Fibroblast of skin of right biceps (primary cell): ENCODE measurements at places on chromosomes 5 and 9.

DNA sequence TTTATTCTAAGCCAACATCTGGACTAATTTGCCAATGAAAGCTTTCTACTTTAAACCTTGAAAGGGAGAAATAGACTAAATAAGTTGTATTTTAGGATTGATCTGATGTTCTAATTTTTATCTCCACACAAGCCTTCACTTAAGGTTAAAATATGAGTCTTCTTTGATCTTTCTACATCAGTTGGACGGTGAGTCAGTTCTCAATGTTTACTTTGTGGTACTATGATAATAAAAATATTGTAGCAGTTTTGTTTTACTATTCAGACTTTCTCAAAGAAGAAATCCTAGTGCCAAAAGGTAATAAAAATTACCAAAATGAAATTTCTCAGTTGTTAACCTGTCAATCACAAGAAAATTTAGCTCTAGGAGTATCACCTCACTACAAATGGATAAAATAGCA is 203.5 kb upstream of the RGMB start:
- peak; percentile 53 for DNase-seq

DNA sequence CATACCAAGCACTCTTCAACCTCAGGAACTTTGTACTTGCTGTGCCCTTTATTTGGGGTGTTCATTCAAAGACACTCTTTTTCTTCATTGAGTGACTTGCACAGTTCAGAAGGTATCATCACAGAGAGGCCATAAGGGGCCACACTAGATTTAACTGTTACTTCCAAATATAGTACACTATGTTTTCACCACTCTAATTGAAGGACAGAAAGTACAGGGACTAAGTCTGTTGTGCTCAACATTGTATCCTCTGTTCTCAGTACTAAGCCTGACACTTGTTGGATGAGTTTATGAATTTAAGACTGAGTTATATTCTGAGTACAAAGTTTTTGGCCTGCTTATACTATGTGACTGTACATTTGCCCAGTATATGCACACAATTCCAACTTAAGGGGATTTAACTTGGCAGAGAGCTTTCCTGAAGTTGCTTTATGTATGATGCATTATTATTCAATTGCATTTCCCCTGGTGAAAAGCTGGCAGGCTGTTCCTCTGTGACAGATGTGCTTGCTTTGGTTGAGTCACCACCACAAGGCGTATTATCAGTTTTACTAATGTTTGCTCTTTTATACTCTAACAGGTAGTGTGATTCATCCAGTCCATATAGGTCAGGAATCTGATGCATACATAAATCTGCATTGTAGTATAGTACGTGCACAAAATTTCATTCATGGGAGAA is 714.8 kb downstream of the TLR4 start:
- DNase-seq: peak; percentile 0

GRCh38 chr9:131053896-131054295 is 42.4 kb upstream of the AIF1L start:
- DNase-seq: no peak

- peak; percentile 99 for DNase-seq
Measured at GRCh38 chr5:54062958-54063357, 247.4 kb downstream of the ARL15 start.

DNA sequence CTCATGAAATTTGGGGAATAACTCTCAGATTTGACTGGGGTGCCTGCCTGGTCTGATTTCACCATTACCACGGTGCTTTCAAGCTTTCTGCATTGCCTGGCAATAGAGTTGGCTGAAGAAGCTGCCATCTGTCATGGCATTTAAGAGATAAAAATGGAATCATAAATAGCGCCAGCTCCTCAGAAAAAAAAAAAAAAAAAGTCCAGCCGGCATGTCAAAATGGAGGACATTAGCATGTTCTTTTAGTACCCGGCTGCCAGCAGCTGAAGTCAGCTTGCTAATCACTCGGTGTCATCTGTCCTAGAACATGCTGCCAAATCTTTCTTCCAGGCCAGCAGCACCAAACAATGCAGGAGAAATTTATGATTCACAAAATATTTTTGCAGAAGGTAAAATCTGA is 57.7 kb upstream of the CER1 start:
- no peak for DNase-seq

- DNase-seq: peak; percentile 66
Measured at GRCh38 chr5:55899344-55899743, 48.2 kb downstream of the IL31RA start.

DNA sequence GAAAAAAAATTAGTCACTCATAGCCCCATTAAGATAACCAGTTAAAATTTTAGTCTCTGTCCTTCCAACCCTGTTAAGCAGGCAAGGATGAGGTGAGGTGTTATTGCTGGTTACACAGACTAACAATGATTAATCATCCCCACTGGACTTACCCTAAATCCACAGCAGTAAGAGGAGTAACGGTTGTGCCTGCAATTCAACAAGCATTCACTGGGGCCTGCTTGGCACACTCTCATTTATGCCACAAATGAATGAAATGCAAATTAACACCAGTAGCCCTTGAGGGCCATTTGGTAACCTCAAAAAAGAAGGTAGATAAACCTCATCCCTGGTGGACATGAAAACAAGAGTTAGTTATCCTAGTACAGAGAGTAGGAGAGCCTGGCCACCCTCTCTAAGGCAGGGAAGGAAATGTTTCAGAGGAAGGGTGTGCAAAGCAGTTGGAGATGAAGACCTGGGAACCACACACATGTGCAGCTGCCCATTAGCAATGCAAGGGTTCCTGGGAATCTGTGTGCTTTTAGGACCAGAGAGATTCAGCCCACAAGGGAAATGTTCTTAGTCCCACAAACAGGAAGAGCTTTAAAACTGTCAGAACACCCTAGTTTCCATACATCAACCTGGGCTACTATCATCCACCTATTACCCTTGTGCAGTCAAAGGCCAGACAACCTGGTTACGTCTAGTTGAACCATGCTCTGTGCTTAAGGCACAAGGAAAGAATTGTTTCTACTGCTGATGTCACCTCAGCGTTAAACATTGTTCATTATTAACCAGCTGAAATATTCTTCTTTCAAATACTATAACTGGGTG is 7.7 kb downstream of the LHFPL2 start:
- no peak for DNase-seq

DNA sequence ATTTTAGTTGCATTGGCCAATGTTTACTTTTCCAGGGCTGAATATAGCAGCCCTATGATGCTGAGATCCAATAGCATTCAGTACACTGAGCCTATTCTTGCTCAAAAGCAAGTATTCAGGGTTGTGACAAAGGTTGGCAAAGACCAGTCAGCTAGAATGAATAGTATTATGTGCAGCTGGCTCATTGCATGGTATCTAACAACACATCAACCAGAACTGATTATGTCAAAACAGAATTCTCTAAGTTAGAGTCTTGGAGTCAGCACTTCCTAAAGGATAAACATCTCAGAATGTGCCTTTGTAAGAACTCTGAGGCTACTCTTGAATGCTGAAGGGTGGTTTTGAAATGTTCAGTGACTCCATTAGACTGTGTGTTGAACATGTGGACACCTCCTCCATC is 774.5 kb upstream of the RGMB start:
- no peak for DNase-seq

DNA sequence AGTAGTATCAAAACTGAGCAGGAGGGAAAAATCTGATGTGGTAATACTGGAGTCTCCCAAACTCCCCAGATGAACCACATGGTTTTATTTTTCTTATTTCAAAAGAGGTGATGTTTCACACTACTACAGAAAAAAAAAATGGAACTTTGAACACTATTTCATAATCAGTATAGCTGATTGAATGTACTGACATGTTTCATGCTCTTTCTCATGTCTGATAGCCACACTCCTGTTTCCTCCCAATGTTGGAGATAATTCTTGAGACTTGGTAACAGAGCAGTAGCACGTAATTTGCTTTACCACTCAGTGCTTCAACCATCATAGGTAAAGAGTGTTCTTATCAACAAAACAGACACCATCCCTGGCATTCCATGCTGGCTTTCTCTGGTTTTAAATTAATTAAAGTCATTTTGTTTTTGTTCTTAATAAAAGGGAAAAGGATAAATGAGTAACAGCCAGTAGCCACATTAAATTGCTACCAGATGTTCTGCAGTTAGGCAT is 85.2 kb downstream of the MUSK start:
- peak; percentile 51 for DNase-seq

GRCh38 chr5:57720656-57721055 is 238.0 kb upstream of the ACTBL2 start:
- no peak for DNase-seq

DNA sequence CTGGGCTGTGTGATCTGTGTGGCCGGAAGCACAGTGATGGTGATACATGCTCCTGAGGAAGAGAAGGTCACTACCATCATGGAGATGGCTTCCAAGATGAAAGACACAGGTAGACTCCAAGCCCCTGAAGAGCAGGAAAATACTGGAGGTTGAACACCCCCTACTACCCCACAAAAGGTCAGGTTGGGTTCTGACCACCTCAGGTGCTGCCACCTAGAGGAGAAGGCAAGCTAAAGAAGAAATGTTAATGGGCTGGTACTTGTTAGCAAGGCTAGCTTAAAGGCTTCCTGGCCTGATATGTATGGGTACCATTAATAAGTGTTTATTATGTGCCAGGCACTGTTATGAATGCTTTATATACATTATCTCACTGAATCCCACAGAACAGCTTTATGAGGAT is 11.7 kb downstream of the NIPAL4 start:
- peak; percentile 40 for DNase-seq
